GM23248 (cell line): ENCODE measurements at places on chromosomes 12 and 14. TPM values are rescaled to one million over a fixed set of nuclear protein-coding genes. Genes with fewer than 3 reads are reported as not detected.

Gene LRRC10
- total RNA-seq = not detected in 2 replicates

GRCh38 chr14:58812050-58812910 lies 174.5 kb downstream of the DACT1 start:
- no peak for DNase-seq

DNA sequence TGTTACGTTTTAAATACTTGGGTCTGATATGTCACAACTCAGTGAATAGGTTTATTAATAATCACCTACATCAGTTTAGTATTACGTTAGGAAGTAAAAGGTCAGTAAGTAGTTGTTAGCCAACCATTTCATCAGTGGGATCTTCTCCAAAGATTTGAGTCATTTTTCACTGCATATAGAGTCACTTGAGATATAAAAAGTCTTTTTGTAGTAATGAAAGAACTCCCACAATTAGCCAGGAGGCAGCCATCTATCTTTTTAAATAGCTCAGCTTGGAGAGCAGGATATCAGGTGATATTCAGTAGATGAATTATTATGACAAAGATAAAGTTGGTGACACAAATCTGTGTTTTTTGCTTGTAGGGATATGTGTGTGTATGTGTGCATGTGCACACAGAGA lies 309.3 kb downstream of the PDZRN4 start:
- peak; percentile 4 for DNase-seq

- no peak for DNase-seq
Observed at GRCh38 chr12:113136128-113136989, 798 bp upstream of the RASAL1 start.

DNA sequence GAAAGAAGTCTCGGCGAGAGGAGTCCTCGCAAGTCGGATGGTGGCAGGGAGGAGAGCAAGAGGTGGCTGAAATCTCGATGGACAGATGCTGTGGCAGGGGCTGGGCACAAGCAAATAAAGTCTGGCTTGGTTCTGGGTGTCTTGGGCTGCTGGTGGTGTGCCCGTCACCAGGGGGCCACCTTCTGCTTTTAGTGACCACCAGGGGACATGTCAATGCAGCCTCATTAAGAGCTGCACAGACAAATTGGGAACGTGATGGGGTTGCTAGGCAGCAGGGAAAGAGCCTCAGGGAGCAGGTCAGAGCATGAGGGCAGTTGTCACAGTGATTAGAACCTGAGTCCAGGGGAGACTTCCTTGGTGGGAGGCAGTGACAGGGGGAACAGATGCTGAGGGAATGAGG lies 44.0 kb downstream of the LRRC74A start:
- no peak for DNase-seq
